Inflammatory macrophage treated with lipopolysaccharide for 1 hour (primary cell): ENCODE measurements at places on chromosomes 7 and 10.
A peak's percentile ranks its signal among the peaks of the same experiment; 100 is the strongest.

GRCh38 chr10:33291053-33291592, 43.3 kb downstream of the NRP1 start:
- DNase-seq: no peak

DNA sequence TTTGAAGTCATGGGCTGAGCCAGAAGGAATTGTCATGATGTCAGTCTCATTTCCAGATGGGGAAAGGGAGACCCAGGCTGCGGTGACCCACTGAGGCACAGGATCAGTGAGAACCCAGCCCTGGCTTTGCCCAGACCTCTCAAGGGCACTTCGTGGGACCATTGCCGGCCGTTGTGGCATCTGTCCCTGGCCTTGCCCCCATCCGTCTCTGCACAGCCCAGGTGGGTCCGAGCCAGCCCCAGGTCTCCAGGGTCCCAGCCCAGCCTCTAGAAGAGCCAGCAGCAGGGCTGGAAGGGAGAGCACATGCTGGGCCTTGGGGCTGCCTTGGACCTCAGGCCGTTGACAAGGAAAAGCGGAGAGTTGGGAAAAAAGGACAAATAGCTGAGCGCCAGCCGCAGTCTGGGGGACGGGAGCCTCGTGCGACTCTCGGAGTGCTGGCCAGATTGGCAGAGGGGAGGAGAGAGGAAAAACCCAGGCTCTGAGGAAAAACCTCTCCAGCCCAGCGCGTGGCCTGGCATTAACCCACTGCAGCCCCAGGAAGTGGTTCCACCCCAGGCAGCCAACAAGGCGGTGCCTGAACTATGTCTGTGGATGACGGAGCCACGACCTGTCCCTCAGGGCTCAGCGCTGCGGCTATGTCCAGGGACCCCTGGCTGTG, 30.2 kb downstream of the GRIFIN start:
- DNase-seq: no peak

DNA sequence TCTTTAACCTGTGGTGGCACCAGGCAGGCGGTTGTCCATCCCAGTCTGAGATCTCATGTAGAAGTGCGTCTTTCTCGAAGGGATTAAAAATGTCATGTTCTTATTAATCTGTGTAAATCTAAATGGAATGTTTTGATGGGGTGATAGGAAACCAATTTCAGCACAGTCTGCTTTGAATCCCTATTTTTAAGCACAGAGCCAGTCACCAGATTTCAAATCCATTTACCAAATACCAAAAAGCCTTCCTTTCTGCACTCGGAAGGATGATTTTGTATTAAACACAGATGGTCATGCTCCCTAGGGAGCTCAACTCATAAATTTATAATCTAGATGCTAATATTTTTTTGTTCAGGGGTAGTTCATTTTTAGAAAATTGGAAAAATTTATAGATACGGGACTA, 160.6 kb upstream of the AOAH start:
- DNase-seq: no peak

- no peak for DNase-seq
Measured at GRCh38 chr7:107588529-107589130, 8.6 kb downstream of the BCAP29 start.

DNA sequence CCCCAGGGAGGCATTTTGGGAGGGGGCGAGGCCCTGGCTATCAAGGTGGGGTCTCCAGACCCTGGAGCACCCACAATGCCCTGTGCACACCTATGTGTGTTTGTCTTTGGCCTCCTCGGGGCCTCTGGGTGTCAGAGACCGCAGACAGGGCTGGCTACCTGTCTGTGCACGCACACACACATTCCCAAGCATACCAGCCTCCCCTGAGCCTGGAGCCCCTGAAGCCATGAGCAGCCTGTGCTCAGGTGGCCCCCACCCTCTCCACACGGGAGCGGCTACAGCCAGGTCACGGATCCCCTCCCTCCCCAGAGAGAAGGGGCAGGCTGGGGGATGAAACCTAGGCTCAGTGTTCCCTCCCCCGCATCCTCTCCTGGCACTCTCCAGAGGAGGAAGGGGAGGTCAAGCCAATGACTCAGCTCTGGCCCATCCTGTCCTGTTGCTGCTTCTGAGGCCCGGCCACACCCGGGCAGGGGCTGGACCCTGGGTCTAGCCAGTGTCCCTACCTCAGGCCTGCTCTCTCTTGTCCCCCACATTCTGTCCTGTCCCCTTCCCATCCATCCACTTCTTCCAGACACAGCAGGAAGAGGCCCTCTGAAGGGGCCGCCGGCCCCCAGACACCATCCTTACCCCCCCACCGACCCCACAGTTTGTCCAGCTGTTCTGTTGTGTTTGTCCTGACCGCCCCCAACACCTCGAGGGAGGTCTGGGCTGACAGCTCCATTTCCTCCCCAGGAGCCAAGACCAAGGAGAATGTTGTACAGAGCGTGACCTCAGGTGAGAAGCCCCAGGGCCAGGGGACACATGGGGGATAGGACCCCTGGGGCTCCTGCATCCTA, 720 bp downstream of the SNCG start:
- DNase-seq: no peak

- DNase-seq: peak; percentile 87
Measured at GRCh38 chr10:102645388-102645740, 1.1 kb downstream of the TRIM8 start.

GRCh38 chr10:112446055-112446854, 459 bp downstream of the ZDHHC6 start:
- DNase-seq: peak; percentile 18

DNA sequence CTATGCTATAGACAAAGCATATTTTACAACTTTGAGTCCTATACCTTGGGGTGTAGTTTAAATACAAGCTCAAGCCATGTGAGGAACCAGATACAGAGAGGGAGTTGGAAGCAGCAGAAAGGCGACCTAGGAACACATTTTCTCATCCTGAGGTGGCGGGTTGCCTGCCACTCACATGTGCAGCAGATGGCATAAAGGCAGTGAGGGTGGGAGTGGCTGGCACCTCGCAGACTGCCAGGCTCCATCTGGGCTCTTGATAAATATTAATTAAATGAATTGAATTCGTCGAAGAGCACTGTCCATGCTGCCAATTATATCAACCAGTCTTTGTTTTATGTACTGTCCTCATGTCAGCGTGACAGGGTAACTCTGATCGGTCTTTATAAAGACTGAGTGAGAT, 79.0 kb upstream of the SEMA3C start:
- DNase-seq: no peak

DNA sequence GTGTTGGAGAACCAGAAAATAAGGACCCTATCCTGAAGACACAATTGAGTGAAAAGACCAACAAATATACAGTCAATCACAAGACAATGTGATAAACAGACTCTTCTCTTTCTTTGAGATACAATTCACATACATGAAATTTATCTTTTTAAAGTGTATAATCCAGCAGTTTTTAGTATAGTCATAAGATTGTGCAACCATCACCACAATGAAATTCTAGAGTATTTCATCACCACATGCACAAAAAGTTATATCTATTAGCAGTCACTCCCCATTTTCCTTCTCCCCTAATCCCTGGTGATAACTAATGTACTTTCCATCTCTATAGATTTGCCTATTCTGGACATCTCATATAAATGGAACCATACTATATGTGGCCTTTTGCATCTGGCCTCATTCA, 8.2 kb upstream of the SORBS1 start:
- DNase-seq: no peak

GRCh38 chr7:99473315-99473596, 566 bp downstream of the ZNF789 start:
- DNase-seq: peak; percentile 76

- no peak for DNase-seq
Measured at GRCh38 chr10:63720072-63720537, 198.9 kb downstream of the REEP3 start.

- DNase-seq: no peak
Measured at GRCh38 chr10:12121673-12122072, 7.8 kb upstream of the SEC61A2 start.

DNA sequence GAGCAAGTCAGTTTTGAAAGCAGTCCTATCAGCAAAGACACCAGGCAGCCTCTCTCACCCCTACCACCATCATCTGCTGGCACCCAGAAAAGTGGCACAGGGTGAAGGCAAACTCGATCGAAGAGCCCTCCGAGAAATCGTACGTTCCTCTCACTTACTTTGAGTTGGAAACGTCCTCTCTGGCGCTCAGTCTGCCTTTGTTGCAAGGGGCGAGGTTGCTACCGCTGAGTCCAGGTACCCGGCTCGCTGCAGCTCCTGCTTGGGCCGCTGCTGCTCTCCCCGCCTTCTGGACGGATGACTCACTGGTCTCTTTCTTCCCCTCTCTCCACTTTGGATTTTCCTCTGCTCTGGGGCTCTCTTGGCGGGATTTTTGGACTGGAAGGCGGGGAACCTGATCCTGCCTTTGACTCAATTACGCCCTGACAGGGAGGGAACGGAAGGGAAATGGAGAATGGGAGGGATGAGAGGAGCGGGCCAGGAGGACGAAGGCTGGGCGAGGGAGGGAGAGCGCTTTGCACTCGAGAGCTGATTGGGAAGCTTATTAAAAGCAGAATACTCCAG, at the start of gene PTN:
PTN (minus strand) TSS at position 453 of the 561 bp plus-strand sequence. CDS start 88,760 bp downstream, outside the sequence.
- DNase-seq: no peak

- no peak for DNase-seq
Measured at GRCh38 chr10:90977855-90978486, 57.1 kb upstream of the ANKRD1 start.

- peak; percentile 27 for DNase-seq
Measured at GRCh38 chr10:93566435-93567276, at the start of gene FFAR4. Gene FFAR4, plus strand, starts transcription at chr10:93566665. Its CDS starts 56 bp downstream, at chr10:93566721.

- DNase-seq: no peak
Measured at GRCh38 chr10:131679926-131680325, 220.9 kb upstream of the PPP2R2D start.

GRCh38 chr7:27143023-27143949, at the start of gene HOXA5:
Gene HOXA5, minus strand, starts transcription at chr7:27143681. Its CDS starts 74 bp downstream, at chr7:27143607.
- DNase-seq: peak; percentile 60

GRCh38 chr10:133157662-133158436, 2.2 kb upstream of the KNDC1 start:
- no peak for DNase-seq

- no peak for DNase-seq
Measured at GRCh38 chr7:44391171-44391570, 65.8 kb upstream of the CAMK2B start.

DNA sequence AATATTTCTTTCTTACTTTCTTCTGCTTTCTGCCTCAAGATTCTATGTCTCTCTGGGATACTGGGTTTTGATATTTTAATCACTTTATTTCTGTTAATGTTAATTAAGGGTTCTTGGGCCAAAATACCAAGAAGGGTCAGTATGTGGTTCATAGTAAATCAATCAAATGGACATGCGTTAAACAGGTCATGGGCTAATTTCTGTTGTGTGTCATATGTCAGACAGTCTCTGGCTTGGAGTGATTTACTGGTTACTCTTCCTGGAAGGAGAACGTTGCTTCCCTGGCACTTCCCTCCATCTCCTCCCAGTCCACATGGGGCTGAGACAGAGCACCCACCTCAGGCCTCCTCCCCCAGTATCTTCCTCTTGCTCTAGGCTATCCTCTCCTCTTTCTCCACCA, 489.1 kb downstream of the SUGCT start:
- DNase-seq: no peak

GRCh38 chr7:19587291-19587690, 121.5 kb downstream of the POLR1F start:
- no peak for DNase-seq

DNA sequence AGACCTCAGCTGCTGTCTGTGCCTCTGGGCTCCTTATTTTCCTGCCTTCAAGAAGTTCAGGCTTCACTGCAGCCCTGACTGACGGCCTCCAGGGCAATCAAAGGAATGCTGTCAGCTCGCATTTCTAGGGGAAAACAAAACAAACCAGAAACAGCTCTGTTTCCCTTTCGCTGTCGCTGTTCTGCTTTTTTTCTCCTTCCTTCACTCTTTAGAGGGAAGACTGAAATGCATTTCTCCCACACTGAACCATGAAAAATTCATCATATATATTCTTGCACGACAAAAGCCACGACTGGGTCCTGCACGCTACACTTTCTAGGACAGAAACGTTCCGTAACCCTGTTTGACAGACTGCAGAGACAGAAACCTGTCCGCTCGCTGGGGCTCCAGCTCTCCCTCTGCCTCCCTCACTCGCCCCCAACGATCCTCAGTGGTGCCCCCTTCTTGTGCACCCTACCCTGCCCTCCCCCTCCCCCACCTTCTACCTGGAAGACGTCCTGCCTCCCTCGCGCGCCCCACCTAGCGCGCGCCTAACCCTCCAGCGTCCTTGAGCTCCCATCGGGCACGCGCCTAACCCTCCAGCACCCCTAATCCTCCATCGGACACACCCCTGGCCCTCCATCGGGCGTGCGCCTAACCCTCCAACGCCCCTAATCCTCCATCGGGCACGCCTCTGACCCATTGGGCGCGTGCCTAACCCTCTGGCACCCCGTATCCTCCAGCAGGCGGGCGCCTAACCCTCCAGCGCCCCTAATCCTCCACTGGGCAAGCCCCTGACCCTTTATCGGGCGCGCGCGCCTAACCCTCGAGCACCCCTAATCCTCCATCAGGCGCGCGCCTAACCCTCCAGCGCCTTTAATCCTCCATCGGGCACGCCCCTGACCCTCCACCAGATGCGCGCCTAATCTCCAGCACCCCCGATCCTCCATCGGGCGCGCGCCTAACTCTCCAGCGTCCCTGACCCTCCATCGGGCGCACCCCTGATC, 37.1 kb downstream of the SVOPL start:
- DNase-seq: no peak

DNA sequence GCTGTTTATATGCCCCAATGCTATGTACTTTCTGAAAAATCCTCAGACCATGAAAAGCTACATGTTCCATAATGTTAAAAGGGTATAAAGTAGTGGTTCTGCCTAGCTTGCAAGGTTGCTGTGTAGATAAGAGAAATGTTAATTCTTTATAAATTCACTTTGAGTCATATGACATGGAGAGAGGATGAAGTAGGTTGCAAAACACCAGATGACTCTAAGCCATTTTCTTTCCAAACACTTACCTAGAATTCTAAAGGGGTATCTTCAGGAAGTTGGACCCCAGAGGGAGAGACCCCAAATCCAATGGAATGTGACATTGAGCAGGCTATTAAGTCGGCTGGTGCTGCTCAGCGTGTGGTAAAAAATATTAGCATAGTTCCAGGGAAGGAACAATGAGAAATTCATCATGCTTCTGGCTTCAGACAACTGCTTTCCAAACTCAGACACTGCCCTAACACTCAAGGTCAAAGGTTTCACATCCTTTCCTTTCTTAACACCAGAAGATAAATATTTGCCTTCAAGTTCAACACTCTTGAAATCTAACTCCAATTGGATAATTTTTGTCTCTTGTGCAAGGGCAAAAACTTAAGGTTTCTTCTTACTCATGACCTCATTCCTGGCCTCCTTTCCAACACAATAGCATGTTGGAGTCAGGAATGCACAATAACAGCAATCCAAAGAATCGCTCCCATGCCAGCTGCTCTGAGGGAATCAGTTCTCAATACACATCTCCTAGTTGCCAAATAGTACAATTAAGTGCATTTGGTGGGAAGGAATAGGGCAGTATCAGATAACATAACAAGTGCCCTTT, 100.7 kb upstream of the AFAP1L2 start:
- DNase-seq: no peak

GRCh38 chr10:6567203-6567703, 12.8 kb downstream of the PRKCQ start:
- no peak for DNase-seq

- DNase-seq: no peak
Measured at GRCh38 chr10:124563320-124564040, 101.9 kb downstream of the LHPP start.
